ENCODE measurements at places on chromosomes 7 and 10.

GRCh38 chr7:135188298-135188984 lies 17.9 kb upstream of the CYREN start:
- DNase-seq, result no peak

GRCh38 chr7:154789404-154789803 lies 213.5 kb downstream of the PAXIP1 start:
- no peak for DNase-seq

GRCh38 chr7:26705567-26705966 lies 158.8 kb downstream of the SKAP2 start:
- DNase-seq, result no peak

DNA sequence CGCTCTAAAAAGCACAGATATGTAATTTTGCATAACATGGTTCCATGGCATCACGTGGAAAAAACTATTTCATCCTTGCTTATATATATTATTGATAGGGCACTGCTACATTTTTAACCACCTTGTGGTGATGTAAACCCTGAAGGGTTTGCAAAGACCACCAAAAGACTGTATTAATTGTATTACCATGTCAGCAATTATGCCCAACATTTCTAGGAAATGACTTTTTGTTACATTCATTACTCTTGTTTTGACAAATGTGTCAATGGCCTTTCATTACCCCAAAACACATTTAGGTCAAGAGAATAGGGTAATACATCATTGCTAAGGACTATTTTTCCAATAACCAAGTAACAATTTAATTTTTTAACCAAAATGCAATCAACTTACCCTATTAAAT lies 142.2 kb downstream of the NRCAM start:
- no peak for DNase-seq

GRCh38 chr7:2195400-2196246 lies 37.1 kb downstream of the MAD1L1 start:
- DNase-seq, result no peak

DNA sequence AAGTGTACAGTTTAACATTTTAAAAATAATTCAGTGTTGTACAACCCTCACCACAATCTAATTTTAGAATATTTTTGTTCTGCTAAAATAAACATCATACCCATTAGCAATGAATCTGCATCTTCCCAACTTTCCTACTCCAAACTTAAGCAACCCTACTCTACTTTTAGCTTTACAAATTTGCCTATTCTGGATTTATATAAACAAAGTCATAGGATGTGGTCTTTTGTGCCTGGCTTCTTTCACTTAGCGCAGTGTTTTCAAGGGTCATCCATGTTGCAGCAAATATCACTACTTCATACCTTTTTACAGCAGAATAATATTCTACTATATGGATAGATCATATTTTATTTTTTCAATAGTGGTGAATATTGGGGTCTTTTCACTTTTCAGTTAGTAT lies 18.9 kb downstream of the CALML3 start:
- DNase-seq, result no peak

GRCh38 chr7:134298902-134299683 lies 17.6 kb downstream of the SLC35B4 start:
- DNase-seq, result no peak

DNA sequence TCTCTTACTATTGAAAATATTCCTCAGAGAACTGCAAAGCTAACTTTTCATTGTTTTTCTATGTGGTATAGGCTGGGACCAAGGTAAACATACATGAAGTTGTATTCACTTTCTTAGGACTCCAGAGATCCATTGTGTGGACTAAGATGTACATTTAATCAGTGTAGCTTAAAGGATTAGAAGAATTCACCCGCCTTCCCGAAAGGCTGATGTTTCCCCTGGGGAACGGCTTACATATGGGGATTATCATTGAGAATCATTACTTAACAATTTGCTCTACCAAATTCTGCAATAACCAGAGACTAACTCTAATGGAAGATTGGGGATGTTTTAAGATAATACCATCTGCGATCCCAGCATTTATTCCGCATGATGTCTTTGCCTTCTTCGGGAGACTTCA lies 257.1 kb upstream of the KIAA1217 start:
- DNase-seq, result no peak

- DNase-seq, result no peak
Observed at GRCh38 chr10:79050896-79051555, 17.7 kb upstream of the ZMIZ1 start.

DNA sequence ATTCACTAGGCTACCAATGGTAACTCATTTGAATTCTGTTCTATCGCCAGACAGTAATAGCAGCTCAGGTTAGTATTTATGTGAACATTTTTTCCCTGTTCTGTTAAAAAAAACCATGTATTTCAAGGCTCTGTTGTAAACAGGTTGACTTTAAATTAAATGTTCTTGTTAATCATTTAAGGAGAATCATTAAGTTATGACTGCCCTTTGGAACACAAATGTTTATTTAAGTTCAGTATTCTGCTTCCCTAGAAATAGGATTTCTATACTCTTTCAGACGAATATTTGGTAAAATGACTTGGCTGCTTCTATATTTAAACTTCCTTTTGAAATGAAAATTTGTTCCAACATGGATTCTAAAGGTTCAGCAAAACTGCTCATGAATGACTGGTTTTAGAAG lies 13.1 kb upstream of the CROT start:
- DNase-seq, result no peak

All from activated T-cell treated with anti-CD3 and anti-CD28 coated beads, Interleukin-2, amount 50 U/mL, for 72 hours (primary cell).